ENCODE measurements at places on chromosomes 3 and 15.

- no peak for DNase-seq
Observed at GRCh38 chr3:184099806-184100686, 3.2 kb downstream of the HTR3E start.

- DNase-seq = no peak
Observed at GRCh38 chr3:197001106-197001971, 28.3 kb downstream of the MELTF start.

GRCh38 chr3:24154013-24154695 lies 209.1 kb downstream of the NR1D2 start:
- DNase-seq = peak; percentile 51

- no peak for DNase-seq
Observed at GRCh38 chr3:167456157-167456799, 17.6 kb downstream of the SERPINI2 start.

GRCh38 chr3:168878655-168879054 lies 782.9 kb upstream of the GOLIM4 start:
- DNase-seq = no peak

GRCh38 chr3:58629629-58630028 lies 36.9 kb downstream of the FAM3D start:
- DNase-seq = no peak

DNA sequence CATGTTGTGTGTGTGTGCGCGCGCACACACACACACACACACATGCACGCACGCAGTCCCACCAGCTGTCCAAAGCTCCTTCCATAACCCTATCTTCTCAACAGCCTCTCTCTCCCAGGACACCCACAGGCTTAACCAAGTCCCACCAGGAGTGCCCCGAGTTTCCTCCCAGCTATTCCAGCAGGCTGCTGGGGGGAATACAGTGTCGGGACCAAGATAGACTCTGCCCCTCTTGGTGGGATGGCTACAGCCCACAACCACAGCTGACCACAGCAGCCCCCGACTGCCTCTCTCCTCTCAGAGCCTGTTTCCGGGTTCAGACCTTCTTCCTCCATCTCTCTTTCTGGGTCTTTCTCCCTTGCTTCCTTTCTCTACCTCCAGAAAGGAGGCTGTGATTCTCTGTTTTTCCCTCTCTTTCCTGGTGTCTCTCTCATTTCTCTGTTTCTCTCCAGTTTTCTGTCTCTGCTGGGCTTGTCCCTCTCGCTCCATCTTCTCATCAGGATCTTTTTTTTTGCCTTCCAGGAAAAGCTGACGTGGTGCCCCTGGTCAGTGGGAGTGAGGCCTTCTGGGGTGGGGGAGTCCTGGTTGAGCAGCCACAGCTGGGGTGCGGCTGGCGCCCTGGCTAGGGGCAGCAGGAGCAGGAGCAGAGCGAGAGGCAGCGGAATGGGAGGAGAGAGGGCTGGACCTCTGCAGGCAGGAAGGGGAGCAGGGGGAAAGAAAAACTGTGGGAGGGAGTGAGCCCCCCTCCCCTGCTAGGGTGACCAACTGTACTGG lies 3.3 kb upstream of the ISLR start:
- DNase-seq = no peak

DNA sequence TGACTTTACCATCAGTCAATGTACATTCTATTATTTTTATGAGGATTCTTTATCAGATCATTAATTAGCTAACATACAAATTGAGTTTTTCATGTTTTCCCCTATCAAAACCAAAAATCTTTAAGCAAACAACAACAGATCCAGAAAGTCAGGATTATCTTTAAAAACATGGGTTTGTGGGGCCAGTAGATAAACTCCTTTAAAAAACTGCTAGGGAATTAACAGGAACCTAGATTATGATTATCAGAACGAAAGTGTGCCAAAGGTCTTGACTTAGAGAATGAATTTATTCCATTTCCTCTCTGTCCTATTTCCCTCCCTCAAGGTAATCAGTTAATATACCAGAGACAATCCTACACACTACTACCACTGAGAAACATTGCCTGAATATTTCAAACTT lies 13.2 kb upstream of the CCDC13 start:
- DNase-seq = no peak

DNA sequence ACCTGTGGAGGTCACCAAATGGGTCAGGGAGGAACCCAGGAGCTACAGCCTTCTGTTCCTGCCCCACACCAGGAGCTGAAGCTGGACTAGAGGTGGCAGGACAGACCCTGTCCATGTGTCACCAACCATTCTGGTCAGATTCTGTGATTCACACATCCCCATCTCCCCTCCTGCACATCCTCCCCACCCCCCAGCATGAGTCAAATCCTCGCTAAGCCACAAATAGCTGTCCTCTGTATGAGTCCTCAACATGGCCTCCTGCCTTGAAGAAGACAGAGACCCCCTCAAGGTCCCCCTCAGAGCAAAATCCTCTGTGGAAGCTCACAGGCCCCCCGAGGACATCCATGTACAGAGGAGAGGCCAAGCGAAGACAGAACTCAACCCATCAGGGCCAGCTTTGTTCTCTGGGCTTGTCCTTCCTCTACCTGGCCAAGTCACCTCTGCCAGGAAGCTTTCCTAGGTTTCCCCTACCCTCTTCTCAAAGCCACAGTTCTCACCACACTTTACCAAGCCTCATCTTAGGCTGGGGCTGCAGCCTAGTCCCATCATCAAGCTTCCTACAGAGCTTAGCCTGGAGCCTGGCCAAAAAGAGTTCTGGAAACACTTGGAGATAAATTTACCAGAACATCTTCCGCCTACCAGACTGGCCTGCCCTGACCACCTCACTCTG lies 17.1 kb downstream of the CACNA2D2 start:
- no peak for DNase-seq

DNA sequence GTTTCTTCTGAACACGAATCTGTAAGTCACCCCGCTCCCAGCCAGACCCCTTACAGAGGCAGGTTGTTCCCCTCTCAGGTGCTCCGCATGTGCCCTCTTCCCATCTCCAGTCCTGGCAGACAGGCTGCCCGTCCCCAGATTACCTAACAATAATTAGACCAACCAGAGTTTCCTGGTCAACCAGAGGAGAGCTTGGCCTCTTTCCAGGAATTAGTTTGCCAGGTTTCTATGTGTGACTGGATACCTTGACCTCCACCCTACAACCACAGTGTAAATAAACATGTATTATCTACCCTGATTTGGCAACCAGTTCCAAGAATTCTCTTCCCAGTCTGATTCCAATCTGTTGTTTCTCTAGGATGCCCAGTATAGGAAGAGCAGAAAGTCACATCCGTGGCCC lies 178.0 kb upstream of the UMPS start:
- no peak for DNase-seq

GRCh38 chr3:74693696-74694393 lies 79.4 kb upstream of the CNTN3 start:
- no peak for DNase-seq

DNA sequence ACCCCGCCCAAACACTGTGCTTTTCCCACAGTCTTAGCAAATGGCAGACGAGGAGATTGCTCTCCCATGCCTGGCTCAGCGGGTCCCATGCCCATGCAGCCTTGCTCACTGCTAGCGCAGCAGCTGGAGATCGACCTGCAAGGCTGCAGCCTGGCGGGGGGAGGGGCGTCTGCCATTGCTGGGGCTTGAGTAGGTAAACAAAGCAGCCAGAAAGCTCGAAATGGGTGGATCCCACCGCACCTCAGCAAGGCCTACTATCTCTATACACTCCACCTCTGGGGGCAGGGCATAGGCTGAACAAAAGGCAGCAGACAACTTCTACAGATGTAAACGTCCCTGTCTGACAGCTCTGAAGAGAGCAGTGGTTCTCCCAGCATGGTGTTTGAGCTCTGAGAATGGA lies 27.2 kb upstream of the WDR5B start:
- DNase-seq = no peak

GRCh38 chr3:138434276-138434874 lies at the start of gene ESYT3:
Gene ESYT3, plus strand, starts transcription at chr3:138434616. Its CDS starts 183 bp downstream, at chr3:138434799.
- peak; percentile 56 for DNase-seq

- DNase-seq = peak; percentile 66
Observed at GRCh38 chr15:97903971-97904572, 56.4 kb upstream of the ARRDC4 start.

DNA sequence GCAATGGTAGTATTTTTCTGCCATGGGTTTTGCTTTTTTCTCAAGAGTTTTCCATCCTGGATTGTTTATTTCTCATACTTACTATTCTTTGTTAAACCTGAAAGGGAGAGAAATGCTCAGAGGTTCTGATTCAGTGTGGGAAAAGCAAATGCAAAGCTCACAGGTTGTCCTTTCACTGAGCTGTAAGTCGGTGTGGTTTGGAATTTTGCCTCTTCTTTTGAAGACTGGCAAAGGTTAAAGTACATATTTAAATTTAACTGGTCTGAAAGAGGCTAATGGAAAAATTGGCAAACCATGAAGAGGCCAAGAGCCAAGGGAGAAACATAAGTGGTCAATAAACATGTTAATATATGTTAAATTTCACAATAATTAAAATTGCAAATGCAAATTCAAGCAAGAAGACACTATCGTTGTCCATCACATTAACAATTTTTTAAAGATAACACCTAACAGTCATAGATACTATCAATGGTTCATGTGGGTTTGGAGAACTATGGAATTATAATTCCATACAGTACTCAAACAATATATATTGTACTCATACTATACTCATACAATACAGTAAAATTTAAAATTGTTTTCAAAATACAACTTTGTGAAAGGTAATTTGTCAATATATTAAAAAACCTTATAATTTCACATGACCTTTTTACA lies 246.8 kb upstream of the STT3B start:
- no peak for DNase-seq

- no peak for DNase-seq
Observed at GRCh38 chr3:39755100-39755499, 54.3 kb upstream of the MYRIP start.

- peak; percentile 56 for DNase-seq
Observed at GRCh38 chr3:46981932-46982471, 2.5 kb downstream of the NBEAL2 start.

GRCh38 chr3:188403404-188403803 lies 249.4 kb downstream of the LPP start:
- peak; percentile 60 for DNase-seq
